ENCODE measurements at places on chromosomes 3 and 15.

DNA sequence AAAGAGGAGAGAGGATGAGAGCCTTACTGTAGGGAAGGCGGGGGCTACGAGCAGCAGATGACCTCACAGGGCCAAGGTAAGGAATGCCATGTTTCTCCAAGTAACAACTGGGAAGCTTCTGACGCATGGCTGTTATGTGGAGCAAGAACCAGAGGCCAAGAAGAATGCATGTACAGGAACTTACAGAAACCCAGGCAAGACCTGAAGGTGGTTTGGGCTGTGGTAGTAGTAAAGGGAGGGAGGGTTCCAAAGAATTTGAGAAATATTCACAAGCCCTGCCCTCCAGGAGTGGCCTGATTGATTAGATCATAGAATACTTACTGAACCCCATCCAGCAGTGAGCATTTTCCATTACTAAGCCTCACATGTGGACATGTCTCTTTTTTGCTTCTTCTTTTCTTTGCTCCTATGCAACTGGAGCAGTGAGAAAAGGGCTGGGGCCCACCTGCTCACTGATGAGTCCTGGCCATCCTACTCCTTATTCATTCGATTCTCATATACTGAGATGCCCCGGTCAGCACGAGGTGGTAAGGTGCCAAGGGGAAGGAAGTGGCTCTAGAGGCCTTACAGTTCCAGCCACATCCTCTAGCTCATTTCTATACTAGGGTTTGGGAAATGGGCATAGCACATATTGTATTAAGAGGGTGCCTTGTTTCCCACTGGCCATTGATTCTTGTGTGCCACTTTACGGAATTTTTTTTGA lies 8.3 kb upstream of the SLC12A8 start:
- DNase-seq, result no peak

DNA sequence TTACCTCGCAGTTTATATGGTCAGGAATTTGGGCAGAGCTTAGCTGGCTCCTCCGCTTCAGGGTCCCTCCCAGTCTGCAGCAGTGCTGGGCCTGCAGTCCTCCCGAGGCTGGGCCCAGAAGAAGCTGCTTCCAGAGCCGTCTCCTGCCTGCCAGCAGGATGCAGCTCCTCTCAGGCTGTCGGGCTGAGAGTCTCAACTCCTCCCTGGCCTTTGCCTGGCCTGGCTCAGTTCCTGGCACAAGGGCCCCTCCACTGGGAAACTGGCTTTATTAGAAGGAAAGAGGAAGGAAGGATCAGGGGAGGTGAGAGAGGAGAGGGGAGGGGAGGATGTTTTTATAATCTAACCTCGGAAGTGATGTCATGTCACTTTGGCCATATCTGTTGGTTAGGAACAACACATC lies 72.8 kb downstream of the GABRG3 start:
- DNase-seq, result no peak

DNA sequence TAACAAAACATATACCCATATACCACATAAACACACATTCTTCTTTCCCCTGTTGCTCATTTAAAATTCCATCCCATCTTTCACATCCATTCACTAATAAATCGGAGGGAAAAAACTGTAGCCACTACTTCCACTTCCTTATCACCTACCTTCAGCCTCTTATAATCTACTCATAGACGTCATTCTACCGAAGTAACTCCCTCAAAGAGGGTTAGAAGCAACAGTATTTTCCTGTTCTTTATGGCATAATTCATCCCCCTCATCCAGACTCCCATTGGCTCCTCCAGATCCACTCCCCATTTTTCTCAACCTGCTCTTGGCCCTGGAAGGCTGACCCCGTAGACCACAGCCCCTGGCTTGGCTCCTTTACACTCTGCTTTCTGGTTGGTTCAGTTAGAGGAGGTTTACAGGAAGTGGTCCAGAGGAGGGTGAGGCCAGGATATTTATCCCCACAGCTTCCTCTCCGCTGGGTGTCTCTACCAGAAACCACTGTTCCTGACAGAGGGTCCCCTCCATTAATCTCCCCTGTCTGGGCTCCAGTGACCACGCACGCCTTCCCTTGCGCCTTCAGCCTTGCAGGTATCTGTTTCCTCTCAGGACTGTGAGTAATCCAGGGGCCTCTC lies 46.3 kb downstream of the FMN1 start:
- DNase-seq, result no peak

GRCh38 chr15:57156210-57156884 lies 220.0 kb upstream of the CGNL1 start:
- no peak for DNase-seq

GRCh38 chr15:98673133-98673532 lies 24.8 kb downstream of the IGF1R start:
- no peak for DNase-seq

DNA sequence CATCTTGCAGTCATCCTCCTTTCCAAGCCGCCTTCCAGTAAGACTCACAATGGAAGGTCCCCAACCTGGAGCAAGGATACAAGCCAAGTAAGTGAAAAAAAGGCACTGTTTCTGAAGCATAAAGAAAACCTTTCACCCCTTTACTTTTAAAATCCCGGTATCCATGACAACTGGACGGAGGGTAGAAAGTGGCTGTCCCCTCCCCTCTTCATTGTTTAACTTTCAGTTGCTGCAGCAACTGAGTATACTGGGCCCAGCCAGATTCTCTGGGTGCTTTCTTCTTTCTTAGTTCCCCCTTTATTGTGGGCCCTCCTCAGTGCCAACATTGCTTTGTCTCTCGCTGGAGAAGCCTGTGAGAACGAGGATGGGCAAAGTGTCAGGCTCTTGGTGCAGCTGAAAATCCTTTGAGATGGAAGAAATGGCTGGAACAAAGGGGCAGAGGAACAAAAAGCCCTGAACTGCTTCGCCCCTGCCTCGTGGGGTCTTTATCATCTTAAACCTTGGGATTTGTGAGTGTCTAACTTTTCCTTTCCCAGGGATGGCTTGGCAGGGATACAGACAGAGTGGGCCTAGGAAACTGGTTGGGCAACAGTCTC lies 224.0 kb upstream of the RGMA start:
- DNase-seq, result no peak

- no peak for DNase-seq
Measured at GRCh38 chr3:114809668-114810413, 337.2 kb downstream of the ZBTB20 start.

GRCh38 chr3:157573281-157573680 lies 70.1 kb upstream of the VEPH1 start:
- no peak for DNase-seq

GRCh38 chr3:41274944-41275668 lies 75.8 kb downstream of the CTNNB1 start:
- no peak for DNase-seq

- no peak for DNase-seq
Measured at GRCh38 chr3:69590111-69590510, 149.2 kb upstream of the MITF start.

DNA sequence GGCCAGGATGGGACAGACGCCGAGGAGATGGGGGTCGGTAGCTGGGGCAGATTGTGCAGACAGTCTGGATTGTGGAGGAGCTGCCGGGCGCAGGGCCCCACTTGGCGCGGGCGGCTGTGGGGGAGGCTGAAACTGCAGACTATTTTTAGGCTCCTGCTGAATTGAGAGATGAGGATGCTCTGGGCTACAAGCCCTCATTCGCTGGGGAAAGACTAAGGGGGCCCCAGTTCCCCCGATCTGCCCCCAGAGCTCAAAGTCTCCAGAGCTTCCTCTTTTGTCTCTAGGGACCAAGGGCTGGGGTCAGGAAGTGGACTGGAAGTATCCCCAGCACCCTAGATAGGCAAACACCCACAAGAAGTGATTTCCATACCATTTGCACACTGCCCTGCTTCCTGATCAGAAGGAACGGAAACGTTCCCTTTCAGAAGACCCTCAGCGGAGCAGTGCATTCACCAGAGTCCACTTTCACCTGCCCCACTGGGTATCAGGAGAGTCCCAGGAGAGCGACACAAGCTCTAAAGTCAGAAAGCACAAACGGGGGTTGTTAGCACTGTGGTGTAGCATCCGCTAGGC lies 29.7 kb downstream of the SEMA7A start:
- DNase-seq, result no peak

- no peak for DNase-seq
Measured at GRCh38 chr15:81492331-81492968, 118.4 kb upstream of the TMC3 start.

- no peak for DNase-seq
Measured at GRCh38 chr3:123540285-123540684, 44.6 kb downstream of the HACD2 start.

DNA sequence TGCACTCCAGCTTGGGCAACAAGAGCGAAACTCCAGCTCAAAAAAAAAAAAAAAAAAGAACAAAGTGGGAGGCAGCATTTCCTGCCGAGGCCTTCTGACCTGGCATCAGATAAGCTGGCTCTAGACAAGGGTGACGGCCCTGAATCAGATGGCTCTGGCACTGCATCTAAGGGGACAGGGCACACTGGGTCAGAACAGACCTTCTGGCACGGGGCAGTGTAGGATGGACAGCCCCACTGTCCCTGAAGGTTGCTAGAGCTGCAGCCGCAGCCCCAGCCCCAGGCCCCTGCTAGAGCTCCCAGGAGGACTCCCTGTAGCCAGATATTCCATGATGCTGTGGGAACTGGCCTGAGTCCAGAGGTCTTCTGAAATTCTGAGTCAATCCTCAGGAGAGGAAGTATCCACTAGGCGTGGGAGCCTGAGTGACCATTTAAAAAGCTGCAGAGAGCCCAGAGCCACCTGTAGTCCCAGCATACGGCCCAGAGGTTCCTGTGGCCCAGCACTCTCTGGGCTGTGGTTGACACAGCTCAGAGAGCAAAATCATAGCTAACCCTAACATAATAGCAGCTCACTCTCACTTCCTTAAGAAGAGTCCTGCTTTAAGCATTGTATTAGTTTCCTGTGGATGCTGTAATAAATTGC lies 69.2 kb upstream of the MFGE8 start:
- no peak for DNase-seq

DNA sequence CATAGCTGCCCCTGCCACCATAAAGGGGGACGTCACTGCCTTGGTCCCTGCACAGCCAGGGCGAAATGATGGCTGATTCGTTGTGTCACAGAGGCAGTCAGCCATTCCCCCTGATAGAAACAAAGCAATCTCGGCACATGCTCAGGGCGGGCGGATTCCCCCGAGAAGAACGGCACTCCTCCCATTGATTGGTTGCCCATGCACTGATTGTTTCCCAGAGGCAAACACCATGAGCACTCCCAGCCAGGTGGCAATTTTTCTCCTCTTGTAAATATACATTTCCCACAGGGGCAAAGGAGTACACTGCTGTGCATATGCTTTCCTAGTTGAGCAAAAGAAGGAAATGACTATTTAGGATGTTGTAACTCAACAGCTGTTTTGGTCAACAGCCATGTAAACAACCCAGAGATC lies 56.5 kb downstream of the KY start:
- DNase-seq, result peak; percentile 67

- no peak for DNase-seq
Measured at GRCh38 chr15:92831336-92831654, 68.8 kb upstream of the CHD2 start.

GRCh38 chr15:35834216-35834830 lies 288.4 kb upstream of the DPH6 start:
- DNase-seq, result no peak

DNA sequence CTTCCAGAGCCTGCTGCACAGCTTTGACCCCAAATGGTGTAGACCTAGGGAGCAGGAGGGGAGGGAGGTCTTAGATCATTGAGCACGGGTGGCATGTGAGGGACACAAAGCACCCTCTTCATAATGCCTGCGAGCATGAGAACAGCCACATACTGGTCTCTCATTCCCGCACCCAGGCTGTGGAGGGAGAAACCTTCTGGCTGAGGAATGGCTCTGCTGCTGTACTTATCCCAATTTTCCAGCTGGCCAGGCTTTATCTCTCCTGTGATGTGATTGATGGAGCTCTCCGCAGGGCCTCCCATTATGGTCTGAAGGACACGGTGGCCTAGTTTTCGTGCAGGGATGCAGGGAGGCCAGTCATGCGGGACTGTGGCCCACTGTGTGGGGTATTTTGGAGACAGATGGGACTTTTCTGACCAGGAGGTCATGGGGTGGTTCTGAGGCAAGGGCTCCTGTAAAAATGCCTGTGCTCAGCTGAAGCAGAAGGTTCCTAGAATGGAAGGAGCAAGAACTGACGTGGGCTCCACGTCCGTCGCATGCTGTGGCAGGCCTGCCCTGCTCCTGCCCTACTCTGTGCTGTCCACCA lies 251.5 kb downstream of the PLCL2 start:
- DNase-seq, result no peak

- DNase-seq, result no peak
Measured at GRCh38 chr3:101936419-101937356, 87.4 kb downstream of the NFKBIZ start.

- no peak for DNase-seq
Measured at GRCh38 chr3:37130448-37130847, 43.9 kb downstream of the LRRFIP2 start.

DNA sequence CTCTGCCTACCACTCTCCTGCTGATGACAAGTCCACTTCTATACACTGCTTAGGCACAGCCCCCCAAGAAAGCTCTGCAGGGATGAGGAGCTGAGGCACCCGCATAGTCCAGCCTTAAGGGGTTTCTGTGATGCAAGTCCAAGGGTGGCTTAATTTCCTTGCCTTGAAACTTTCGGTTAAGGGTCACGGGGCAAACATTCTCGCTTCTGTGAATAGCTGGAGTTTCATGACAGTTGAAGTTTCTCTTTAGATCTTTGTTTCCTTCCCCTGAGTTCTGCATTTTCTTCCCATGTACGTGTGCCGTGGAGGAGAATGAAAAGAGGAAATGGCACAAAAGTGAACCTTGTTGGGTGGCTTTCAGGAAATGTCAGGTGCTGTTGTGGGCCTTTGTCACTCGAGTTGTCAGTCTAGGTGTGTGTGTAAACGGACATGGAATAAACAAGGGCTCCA lies 7.0 kb downstream of the GPR160 start:
- DNase-seq, result no peak

GRCh38 chr3:94862703-94863102 lies 799.8 kb downstream of the NSUN3 start:
- DNase-seq, result no peak

GRCh38 chr3:124791639-124792151 lies 61.4 kb downstream of the UMPS start:
- DNase-seq, result no peak

GRCh38 chr15:40407330-40407990 lies 1.9 kb downstream of the IVD start:
- no peak for DNase-seq

DNA sequence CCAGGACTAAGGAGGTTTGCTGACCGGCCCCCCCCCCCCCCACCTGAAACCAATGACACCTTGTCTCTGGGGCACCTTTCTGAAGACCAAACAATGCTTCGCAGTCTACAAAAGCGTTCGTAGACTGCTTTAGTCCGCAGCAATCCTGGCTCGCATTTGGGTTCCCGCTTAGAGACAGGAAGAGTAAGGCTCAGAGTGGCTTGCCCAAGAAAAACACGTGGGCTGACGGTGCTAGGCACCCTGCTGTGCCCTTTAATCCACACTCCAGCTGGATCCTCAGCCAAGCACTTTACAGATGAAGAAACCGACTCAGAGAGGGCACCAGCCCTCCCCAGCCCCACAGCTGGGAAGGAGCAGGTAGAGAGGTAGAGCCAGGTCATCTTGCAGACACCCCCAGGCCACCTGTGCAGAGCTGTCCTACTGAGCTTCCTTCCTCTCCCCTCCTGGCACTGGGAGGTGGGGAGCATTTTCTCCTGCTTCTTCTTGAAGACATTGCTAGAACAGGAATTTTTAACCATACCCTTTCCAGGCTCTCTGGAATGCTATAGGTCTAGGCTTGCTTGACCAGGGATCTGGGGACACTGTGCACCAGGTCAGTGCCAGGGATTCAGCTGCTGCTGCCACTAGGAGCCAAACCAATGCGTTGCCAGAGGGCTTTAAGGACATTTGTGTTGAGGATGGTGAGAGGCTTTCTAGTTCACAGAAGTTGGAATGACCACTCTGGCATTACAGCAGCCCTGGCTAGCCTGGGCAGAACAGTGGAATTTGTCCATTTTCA lies 1.0 kb upstream of the KLF15 start:
- no peak for DNase-seq

- no peak for DNase-seq
Measured at GRCh38 chr15:29889542-29890329, 67.5 kb upstream of the TJP1 start.

All from NCI-H1436 (cell line).